ENCODE measurements at places on chromosomes 7 and 10. TPM values are rescaled to one million over a fixed set of nuclear protein-coding genes. Genes with fewer than 3 reads are reported as not detected.
A peak's percentile ranks its signal among the peaks of the same experiment; 100 is the strongest.

DNA sequence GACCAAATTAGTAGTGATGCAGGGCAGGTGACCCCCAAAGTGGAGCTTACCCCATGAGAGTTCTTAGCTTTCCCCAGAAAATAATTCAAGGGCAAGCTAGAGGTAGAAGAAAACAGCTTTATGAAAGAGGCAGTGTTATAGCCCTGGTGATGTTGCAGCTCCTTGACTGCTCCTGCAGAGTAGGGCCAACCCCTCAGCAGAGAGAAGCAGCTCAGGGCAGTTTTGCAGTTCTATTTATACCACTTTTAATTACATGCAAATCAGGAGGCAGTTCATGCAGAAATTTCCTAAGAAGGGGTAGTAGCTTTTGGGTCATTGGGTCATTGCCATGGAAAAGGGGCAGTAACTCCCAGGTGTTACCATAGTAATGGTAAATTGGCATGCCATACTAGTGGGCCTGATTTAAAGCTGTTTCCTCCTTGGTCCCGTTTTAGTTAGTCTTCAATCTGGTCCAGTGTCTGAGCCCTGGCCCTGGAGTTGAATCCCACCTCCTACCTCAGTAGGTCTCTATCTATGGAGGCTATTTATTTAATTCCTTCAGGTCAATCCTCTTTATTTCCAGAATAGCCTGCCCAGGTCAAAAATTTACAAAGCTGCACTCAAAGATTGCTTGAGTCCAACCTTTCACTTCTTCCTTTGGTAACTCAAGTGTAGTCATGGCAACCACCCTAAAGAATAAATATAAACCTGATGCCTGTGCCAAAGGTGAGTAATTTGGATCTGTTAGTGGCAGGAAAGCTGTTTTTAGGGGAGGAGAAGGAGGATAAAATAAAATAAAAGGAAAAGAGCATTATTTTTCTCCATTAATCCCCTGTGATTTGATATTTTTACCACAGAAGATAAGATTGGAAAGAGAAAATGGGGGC is 29.5 kb downstream of the PLXDC2 start:
- no peak for DNase-seq

GRCh38 chr10:128386816-128387604 is 260.8 kb upstream of the MKI67 start:
- no peak for DNase-seq

- no peak for DNase-seq
These were observed 125.9 kb upstream of the PPIF start for GRCh38 chr10:79221110-79222051.

- no peak for DNase-seq
These were observed 69.0 kb upstream of the VOPP1 start for GRCh38 chr7:55641273-55641691.

DNA sequence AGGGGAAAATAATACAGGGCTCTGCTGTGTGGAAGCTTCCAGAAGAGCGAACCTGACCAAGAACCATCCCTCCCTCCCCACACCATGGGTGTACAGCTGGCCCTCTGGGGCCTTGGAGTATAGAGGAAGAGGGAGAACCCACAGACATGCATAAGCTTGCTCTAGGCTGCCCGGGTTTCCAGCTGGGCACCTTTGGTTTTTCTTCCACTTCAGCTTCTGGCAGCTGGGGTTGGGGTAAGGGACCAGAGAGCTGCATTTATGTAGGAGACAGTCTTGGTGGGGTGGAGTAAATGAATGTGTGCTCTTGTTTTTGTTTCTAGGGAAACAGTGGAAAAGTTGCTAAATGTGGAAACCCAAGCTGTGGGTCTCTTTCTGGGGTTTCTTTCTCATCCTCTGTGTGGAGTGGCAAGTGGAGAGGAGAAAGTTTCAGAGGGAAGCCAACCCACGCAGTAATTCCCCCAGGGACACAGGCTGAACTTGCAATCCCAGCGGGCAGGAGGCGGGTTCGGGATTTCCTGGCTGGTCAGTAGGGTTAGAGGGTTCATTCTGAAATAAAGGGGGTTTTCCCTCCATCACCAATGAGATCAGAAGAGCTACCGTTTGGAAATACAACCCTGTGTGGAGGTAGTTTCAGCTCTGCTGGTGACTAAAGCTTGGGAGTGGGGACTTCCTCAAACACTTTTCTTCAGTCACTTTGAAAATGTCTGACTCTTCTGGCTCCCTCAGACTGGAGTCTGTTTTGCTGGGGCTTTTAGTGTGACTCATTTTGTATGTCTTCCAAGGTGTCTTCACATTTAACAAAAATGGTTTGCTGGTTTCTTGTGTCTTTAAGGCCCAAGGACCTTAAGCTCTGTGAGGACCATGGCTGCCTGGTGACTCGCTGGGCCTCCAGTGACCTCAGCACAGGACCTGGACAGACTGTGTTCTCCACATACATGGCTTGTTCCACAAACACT is 22.2 kb upstream of the SRGN start:
- DNase-seq, result no peak

GRCh38 chr7:84847790-84848189 is 339.1 kb downstream of the SEMA3D start:
- DNase-seq, result no peak

DNA sequence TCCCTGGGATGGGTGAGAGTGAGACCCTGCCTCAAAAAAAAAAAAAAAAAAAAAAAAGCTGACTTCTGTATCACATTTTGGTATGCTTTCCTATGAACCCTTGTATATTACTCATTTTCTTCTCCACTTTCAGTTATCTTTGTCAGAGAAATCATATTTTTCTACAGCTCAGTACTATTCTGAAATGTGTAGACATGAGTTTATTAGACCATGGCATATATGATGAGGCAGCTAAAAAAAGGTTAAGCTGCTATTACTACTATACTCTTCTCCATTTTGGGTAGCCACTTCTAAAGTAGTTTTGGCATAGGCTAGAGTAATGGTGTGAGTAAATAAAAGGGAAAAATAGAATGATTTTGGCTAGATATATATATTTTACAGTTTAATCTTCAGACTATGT is 53.4 kb downstream of the MLLT10 start:
- DNase-seq, result no peak

DNA sequence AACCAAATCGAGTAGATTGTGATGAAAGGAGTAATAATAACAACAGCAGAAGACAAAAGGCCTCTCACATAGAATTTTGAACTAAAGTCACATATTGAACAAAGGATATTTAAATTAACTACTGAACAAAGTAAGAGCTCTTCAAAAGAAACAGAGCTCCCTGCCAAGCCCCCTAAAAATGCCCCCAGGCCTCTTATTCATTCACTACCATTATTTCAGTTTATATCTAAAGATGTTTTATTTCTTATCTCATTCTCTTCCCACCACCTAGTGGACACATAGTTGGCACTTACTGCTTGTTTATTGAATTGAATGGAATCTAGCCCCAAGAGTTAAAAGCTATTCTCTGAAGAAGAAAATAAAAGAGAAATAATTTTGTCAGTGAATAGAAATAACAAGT is 37.4 kb downstream of the VCL start:
- no peak for DNase-seq

DNA sequence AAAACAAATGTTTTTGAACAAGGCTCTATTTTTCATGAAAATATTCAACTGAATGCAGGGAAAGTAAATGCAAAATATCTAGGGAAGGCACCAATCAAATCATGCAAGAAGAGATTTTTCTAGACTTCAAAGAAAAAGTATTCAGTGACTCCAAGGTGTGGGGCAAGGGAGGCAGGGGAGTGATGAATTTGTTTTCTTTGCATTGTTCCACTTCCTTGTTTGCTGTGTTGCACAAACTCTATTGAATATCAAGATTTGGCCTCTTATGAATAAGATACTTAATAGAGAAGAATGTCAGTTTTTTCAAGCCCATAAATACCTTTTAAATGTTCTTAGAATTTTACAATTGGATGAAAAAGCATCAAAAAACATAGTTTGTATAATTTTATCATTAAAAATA is 26.4 kb downstream of the STEAP1 start:
- DNase-seq, result no peak

DNA sequence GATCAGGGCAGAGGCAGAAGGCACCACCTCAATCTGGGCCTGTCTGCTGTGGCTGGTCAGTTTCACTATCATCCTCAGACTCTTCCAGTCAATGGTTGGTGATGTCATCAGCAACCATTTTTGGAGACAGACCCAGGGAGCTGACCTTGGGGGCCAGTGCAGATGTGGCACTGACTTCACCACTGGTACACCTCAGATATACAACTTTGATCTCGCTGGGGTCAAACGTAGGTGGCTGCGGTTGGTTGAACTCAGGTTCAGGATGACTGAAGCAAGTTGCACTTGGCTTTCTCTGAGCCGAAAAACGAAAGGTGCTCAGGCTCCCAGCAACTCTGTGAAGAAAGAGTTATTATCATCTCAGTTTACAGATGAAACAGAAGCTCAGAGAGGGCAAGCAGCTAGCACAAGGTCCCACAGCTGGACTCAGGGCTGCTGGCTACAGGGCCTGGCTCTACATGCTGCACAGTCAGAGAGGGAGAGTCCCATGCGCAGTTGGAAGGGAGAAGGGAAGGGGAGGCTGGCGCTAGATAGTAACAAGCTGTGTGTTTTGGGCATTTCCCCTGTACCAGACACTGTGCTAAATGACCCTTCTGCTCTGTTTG is 27.2 kb downstream of the ANKRD16 start:
- no peak for DNase-seq

- no peak for DNase-seq
These were observed 7.9 kb upstream of the CYREN start for GRCh38 chr7:135178364-135178763.

DNA sequence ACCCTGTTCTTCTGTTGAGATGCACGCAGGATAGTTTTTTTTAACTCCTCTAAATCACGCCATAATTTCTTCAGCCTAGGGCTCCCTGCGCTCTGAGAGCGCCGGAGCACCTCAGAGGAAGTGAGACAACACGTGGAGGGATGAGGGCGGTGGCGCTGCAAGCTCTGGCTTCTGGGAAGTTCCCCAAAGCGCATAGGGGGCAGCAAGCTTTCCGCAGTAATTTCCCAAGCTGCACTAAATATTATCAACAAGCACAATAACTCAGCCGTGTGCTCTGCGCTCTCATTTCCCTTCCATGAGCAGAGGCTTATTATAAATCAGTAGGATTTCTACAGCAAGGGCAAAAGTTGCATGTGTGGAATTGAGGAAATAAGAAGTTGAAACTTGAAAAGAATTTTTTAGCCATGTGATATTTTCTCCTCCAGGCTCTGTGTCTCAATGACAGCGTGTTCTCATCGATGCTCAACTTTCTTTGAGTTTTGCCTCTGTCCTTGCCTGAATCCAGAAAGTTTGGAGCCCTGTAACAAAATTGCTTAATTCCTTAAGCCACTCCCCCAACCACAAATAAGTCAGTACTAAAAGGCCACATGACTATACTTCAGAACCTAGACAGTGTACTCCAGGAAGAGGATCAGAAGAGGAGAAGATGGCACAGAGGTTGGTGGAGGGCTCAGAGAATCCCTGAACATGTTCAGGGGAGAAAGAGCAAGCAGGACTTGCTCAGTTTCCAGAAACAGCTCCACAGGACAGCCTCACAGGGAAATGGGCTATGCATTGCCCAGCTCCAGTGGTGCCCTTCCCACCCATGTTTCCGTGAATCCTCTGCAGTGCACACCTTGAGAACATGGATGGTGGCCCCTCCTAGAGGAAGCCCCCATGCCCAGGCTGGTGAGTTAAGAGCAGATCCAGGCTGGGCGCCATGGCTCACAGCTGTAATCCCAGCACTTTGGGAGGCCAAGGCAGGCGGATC is 221.5 kb upstream of the GHITM start:
- DNase-seq, result peak; percentile 63

LRMDA gene
- total RNA-seq, result 16.6 TPM

STOX1 gene
- total RNA-seq, result 0.27 TPM

LGI1 gene
- total RNA-seq, result 19.8 TPM

EVX1 gene
- total RNA-seq, result not detected

PRTFDC1 gene
- 4.7 TPM for total RNA-seq

C10orf143 gene
- 4.8 TPM for total RNA-seq

TLX1 gene
- total RNA-seq, result not detected

All from sciatic nerve (tissue), 2 donors.